ENCODE measurements at places on chromosomes 1 and 21.

DNA sequence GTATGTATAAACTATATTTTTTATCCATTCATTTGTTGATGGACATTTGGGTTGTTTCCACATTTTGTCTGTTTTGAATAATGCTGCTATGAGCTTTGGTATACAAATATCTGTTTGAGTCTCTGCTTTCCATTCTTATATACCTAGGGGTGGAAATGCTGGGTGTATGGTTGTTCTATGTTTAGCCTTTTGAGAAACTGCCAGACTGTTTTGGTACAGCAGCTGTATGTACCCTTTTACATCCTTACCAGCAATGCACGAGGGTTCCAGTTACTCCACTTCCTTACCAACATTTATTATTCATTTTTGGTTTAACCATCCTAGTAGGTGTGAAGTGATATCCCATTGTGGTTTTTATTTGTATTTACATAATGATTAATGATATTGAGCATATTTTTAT, 13.9 kb downstream of the RASAL2 start:
- DNase-seq, result no peak

DNA sequence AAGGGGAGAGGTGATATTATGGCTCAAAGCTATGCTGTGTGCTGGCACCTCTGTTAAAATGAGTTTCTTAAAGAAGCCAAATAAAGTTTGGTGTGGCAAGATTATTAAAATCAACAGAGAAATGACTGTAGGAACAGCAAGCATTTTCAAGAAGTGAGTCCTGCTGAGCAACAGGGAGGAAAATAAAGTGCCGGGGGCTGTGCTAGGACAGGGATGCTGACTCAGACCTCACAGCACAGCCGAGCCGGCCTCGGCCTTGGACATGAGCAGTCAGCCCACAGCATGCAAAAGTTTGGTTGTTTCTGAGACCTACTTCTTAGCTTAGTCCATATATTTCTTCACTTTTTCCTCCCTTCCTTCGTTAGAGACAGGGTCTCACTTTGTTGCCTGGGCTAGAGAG, 19.2 kb downstream of the CNIH3 start:
- DNase-seq, result no peak

- DNase-seq, result no peak
These were observed 21.3 kb upstream of the LRRC3 start for GRCh38 chr21:44433791-44434567.

DNA sequence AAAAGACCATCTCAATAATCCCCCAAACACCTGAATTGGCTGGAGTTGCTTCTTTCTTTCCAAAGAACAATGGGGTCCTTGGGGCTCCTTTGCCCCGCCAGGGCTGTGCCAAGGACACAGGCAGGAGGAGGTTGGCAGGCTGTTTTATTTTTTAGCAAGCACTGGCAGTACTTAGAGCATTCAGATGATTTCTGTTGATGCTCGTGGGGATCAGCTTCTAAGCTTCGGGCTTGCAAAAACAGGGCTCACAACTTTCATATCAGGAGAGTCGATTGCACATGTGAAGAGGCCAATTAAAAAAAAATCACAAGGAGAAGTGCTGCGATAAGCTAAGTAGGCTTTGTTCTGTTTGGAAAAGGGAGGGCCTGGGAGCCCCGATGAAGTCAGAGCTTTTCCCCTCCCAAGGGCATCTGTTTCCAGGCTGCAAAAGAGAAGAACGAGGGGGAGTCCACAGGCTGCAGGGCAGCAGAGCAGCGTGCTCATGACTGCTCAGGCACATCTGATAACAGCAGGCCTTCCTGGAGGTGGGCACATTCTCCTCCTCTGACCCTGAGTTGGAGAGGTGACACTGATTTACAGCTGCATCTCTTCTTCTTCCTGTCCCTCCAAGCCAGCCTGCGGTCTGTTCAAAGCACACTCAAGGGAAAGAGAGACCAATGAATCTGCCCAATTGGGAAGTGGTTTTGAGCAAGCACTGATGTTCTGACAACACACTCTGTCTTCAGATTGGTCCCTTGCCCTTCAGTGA, 27.3 kb upstream of the BCAR3 start:
- DNase-seq, result no peak

DNA sequence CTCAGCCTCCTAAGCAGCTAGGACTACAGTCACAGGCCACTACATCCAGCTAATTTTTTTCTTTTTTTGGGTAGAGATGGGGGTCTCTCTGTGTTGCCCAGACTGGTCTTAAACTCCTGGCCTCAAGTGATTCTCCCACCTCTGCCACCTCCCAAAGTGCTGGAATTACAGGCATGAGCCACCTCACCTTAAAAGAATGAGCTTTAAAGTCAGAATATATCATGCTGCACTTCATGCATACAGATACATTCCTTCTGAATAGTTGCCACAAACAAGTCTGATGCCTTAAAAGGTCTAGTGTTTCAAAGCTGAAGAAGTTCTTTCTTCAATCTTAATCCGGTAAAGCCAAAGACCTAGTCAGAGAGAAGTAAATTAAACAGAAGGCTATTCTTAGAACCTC, 23.8 kb upstream of the CPLANE2 start:
- DNase-seq, result no peak

DNA sequence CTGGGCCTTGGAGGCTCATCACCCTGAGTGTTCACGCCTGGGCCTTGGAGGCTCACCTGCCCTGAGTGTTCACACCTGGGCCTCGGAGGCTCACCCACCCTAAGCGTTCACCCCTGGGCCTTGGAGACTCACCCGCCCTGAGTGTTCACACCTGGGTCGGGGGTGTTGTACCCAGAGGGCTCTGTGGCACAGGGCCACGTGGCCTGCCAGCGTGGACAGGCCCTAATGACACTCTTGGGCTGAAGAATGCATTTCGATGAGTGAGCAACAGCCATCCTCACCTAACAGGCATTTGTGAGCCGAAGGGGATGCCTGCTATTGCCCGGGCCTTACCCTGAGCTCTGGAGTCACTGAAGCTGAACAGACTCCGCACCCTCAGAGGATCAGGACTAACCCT, 17.5 kb downstream of the SLC19A1 start:
- DNase-seq, result no peak

DNA sequence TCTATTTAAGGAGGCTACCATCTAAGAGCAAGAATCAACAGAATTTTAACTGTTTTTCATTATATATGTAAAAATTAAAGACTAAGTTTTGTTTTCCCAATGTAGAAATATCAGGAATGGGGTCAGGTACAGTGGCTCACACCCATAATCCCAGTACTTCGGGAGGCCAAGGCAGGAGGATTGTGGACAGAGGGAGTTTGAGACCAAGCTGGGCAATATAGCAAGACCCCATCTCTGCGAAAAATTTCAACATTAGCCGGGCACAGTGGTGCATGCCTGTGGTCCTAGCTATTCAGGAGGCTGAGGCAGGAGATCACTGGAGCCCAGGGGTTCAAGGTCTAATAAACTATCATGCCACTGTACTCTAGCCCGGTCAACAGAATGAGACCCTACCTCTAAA, 5.3 kb downstream of the LRRC40 start:
- no peak for DNase-seq

DNA sequence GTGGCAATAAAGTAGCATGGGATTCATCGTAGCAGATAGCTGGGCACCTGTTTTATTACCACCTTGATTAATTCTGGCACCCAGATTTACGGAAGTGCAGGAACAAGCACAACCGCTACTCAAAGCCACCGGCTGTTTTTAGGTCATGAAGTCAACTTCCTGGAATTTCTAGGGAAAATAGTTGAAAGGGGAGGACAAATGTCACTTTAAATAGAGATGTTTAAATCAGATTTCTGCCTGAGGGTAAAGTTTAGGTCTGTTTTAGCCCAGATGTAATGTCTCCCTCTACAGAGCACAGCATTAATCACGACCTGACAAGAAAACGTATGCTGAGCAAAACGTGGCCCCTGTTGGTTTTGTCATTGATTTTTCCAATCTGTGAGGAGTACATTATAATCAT, 8.0 kb downstream of the ADGRL2 start:
- DNase-seq, result no peak

DNA sequence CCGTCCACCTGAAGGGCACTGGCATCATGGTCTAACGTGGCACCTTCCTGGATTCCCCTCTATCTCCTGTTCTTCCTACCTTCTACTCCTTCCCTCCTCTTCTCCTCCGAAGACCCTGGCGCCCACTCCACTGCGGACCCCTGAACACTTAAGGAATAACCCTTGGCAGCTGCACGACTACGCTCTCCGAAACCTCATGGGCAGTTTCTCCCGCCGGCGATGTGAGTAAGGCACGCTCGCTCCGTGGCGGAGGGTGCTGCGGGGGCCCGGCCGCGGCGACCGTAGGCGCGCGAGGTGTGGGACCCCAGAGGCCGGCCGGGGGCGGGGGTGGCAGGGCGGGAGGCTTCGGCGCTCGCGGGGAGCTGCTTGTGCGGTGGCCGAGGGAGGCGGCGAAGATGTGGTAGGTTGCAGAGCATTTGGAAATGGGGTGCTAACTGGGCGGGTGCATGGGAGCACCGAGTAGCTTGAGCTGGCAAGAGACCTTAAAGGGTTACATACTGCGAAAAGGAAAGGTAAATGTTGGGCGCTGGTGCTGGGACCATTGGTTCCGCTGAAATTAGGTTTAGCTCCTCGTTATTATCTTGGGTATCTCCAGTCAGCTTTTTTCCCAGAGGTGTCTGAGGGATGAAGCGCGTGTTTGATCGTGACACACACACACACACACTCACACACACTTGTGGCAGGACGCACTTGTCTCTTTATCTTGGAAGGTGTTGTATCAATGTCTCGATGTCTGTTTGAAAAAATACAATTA, 876 bp downstream of the LRRC7 start:
- DNase-seq, result no peak

GRCh38 chr21:36169470-36170128, 13.0 kb downstream of the DOP1B start:
- no peak for DNase-seq

DNA sequence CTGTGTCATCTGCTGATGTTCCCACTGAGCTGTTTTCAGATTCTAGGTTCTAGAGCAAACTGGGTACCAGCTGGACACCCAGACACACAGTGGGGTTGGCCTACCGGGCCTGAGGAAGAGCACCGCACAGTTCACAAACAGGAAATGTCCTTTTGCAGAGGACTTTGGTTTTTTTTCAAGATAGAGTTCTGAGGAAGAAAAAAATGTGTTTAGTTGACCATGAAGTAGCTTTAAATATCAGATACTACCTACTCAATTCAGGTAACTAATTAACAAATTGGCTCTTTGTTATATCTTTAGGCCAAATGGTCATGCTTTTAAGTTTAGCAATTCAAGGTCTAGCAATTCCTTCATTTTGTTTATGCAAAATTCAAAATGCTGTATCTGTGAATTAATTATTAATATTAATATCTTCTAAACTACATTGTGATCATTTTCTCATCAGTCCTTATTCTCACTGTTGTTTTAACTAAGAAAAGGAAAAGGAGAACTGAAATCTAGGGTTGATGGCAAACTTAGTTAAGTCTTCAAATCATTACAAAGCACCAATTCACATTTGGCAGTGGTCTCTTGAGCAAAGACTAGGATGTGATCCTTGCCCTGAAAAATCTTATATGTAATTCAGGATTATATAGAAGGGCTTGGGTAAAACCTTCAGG, 17.2 kb upstream of the NCF2 start:
- no peak for DNase-seq
